ENCODE measurements at places on chromosomes 1 and 21.

- DNase-seq: no peak
Observed at GRCh38 chr1:19831441-19831840, 16.4 kb upstream of the RNF186 start.

GRCh38 chr1:33119532-33120217 lies 38.7 kb downstream of the AZIN2 start:
- DNase-seq: no peak

- no peak for DNase-seq
Observed at GRCh38 chr1:9197186-9198099, 37.1 kb upstream of the H6PD start.

GRCh38 chr1:35085421-35085820 lies 6.2 kb downstream of the ZMYM1 start:
- no peak for DNase-seq

GRCh38 chr1:196115646-196116045 lies 492.6 kb downstream of the KCNT2 start:
- DNase-seq: no peak

DNA sequence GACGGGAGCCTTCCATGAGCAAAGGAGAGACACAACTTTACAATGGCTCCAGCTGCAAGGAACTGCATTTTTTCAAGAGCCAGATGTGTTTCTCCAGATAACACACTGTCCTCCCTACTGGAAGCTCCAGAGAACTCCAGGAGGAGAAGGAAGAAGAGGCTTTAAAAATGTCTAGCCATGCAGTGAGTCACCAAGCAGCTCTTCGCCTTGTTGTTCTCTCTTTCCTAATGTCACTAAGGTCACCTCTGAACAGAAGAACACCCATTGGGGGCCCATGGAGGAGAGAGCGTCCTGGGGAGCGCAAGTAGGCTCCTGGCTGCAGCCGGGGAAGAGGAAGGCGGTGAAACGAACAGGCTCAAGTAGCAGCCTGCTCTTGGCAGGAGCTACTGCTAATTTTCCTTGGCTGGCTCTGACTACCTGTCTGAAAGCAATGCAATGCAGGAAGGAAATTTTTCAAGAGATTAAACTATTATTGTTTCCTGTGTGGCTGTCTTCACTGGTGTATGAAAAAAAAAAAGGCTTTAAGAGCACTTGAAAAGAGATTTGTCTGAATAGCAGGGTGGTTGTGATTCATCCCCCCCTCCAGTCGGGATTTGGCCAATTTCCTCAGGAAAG lies 321.9 kb downstream of the SETD4 start:
- no peak for DNase-seq

DNA sequence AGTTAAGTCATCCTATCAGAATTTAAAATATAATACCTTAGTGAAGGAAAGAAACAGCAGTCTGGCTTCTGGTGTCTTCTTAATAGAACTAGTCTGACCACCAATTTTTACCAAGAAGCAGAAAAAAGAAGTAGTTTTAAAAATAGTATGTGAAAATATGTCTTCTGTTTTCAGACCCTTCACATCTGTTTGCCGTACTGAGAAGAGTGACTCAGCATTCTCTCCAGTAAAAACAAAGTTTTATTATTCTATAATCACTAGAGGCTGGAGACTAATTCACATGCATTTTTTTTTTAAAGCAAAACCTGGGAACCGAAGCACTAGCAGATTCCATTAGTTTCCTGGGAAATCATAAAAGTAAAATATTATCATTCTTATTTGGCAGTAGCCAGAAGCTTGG lies 163.8 kb downstream of the COL24A1 start:
- peak; percentile 4 for DNase-seq

DNA sequence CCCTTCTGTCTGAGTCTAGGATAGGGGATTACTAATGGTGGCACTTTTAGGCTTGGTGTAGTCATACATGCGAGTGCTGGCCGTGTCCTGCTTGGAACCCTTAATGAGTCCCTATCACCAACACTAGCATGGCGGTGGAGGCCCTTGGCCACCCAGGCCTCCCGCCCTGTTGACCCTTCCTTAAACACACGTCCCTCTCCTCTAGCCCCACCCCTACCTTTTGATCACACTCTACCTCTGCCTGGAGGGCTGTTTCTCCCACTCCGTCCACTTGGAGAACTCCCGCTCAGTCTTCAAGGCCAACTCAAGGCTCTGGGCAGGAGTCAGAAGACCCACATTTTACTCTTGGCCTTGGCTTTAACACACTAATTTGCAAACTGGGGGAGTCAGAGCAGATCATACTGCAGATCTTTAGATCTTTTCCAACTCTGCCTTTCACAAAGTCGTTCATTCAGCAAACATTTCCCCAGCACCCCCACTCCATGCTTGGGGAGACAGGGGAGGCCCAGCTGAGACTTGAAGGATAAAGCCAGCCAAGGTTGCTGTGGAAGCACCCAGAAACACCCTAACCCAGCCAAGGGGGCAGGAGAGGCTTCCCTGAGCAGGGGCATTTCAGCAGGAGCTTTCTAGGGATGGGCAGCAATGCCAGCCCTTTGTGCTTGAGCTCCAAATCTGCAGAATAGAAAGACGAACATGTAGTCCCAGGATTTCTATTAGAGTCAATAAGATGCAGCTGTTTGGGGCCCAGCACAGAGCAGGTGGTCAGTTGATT lies 1.9 kb downstream of the PODN start:
- DNase-seq: no peak

- DNase-seq: no peak
Observed at GRCh38 chr1:168097921-168098528, 38.7 kb downstream of the GPR161 start.

DNA sequence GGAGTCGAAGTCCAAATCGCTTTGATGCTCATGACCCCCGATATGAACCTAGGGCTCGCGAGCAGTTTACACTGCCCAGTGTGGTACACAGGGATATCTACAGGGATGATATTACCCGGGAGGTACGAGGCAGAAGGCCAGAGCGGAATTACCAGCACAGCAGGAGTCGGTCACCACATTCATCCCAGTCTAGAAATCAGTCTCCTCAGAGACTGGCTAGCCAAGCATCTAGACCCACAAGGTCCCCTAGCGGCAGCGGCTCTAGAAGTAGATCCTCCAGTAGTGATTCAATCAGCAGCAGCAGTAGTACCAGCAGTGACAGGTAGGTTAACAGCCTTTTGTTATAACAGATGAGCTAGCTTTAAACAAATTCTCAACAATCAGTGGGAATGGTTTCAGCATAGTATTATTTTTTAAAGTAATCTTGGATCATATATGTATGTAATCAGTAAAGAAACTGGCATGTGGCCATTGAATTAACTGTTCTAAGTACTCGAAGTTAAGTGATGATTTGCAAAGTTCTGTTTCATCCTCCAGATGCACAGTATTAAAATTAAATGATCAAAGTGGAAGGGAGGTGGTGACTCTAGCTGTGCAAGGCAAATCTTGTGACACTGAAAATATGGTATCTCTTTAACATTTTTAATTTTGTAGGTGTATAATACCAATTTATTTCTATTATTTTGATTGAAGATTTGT lies 29.0 kb downstream of the SPEN start:
- no peak for DNase-seq

GRCh38 chr1:110859062-110859461 lies 13.9 kb upstream of the CD53 start:
- DNase-seq: no peak

DNA sequence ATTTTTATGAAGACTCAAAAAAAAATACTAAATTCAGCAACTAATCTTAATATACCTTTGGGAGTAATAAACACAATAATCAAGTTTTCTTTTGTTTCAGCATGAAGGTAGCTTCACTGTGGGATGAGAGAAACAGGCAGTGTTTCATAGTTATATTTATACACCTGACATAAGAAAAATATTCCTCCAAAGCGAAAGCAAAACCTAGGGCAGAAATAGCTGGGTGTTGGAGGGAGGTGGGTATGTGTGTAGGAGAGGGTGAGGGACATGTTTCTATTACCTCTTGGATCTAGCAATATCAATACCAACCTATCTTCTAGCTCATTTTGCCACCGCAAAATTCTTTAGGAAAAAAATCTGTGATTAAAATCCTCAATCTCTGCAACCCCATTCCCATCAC lies 24.9 kb upstream of the MAN1A2 start:
- no peak for DNase-seq
